ENCODE measurements at places on chromosomes 5 and 9.

DNA sequence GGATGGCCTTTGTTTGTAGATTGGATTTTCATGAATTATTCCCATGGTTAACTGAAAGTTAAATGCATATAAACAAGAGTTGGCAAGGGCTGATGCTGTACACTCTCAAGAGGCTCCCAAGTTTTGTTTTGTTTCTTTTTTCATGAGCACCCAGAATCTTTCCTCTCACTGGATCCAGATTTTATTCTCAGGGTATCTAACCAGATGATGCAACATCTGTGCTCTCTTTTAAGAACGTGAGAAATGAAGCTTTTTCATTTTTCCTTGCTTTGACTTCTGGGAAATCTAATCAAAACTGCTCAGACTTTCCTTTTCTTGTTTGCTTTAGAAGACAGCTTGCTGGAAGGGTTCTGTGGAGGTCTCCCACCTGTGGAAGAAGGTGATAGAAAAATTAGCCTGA is 142.7 kb upstream of the SLC12A2 start:
- no peak for DNase-seq

- DNase-seq = no peak
These were observed 1.3 kb downstream of the ERBIN start for GRCh38 chr5:65927503-65928321.

DNA sequence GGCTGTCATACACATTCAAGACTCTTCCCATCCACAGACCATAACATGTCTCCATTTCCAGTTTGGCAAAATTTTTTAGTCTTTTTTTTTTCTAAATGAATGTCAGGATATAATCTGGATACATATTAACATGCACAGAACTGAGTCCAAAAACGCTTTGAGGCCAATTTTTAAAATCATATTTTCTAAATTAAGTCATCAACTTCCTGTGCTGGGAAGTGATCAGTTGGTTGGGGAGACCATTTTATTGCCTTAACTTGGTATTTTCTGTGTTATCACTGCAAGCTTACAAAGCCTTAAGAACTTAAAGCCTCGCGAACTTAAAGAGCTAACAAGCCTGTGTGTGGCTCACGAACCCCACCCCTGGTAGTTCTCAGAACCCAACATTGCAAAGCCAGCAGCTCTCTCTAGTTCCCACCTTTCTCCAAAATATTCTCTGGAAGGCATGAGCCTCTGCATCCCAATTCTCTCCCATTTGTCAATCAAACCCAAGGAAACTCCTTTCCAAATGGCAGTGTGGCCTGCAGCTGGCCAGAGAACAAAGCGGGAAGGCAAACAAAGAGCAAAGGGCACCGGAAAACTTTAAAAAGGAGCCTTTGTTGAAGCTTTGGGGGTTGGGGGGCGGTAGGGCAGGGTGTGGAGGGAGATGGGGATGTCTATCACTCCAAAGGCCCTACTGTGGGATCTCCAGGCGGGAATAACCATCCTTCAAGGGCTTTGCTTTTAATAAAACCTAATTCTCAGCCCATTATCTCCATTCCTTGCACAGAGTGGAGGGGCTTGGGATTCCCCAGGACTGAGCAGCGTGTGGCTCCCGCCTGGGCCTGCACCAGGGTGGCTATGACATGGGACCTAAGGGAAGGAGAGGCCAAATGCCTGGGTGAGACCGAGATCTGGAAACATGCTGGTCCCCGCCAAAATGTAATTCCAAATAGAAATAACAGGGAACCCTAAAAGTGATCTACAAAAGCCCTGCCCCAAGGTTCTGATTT is 65.0 kb downstream of the ROR2 start:
- DNase-seq = no peak

- DNase-seq = no peak
These were observed 38.9 kb downstream of the SLC22A5 start for GRCh38 chr5:132408456-132408855.

GRCh38 chr5:109411627-109412026 is 1.9 kb upstream of the PJA2 start:
- no peak for DNase-seq

DNA sequence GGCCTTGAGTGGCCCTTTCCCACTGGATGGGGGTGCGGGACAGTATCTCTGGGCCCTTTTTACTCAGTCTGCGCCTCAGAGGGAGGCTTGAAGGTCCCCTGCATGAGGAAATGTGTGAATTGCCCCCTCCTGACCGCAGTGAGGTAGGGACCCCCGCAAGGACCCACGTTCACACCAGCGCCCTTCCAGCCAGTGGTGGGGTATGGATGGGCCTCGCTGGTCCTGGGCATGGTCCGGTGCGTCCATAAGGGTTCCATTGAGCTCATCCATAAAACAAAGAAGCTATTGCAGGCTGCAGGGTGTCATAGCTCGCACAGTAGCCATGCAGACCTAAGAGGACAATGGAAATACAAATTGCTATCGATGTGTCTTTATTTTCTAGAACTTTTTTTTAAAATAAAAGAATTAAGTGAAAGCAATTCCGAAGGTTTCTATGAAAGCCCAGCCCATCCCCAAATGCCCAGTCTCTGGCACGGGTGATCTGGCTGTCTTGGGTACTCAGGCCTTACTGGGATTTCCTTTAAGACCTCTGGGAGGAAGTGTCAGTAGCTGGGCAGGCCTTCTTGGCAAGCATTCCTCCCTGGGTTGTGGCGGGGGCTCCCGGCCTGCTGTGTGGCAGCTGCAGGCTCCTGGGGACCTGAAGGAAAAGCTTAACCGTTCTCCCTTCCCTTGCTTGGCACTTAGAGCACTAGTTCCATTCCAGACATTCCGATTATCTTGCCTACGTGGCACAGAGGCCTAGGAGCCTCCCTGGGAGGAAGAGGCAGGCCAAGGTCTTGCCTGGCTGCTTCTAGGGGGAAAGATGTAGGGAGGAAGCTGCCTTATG is 1.5 kb upstream of the SEMA5A start:
- DNase-seq = no peak

DNA sequence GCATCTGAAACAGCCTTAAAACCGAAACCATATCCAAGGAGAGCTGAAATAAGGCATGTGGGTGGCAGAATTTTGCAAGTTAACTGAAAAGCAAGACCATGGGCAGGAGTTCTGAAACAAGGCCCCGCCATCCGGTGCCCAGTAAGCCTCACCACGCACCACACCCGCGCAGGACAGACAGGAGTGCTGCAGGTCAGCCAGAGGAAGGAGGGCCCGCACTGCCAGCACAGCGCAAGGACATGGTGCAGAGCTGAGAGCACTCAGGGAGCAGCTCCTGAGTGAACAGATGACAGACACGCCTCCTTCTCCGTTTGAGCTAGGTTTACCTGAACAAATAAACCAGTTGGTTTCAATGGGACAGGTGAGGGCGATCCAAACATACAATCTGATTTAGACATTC is 16.5 kb upstream of the ISCA1 start:
- no peak for DNase-seq

DNA sequence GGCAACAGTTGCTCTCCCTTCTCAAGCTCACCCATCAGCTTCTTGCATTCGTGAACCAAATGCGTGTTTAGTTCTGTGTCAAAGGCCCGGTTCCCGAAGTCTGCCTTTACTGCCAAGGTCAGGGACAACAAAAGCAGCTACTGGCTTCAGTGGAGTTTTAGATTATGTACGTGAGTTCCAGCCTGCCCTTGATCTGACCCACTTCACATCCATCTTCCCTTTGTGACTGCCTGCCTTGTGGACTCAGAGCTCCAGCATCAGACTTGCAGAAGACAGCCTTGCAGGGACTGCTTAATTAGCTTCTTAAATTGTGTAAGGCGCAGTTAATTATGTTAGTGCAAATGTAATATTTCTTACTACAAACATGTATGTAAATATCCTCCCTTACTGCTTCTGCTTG is 774.7 kb upstream of the EDIL3 start:
- no peak for DNase-seq

DNA sequence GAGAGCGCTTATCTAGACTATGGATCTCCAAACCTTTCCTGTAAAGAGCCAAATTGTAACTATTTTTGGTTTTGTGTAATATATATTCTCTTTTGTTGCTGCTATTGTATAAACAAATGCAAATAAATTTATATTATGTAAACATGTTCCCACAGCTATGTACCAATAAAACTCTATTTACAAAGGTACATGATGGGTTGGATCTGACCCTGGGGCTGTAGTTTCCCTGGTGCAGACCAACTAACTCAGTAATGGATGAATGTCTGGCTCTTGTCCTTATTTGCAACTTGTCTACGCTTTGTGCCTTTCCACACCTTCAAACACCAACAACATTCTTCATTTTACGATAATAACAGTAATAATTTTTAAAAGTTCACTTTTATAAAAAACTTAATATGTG is 27.5 kb upstream of the SPINK14 start:
- no peak for DNase-seq

DNA sequence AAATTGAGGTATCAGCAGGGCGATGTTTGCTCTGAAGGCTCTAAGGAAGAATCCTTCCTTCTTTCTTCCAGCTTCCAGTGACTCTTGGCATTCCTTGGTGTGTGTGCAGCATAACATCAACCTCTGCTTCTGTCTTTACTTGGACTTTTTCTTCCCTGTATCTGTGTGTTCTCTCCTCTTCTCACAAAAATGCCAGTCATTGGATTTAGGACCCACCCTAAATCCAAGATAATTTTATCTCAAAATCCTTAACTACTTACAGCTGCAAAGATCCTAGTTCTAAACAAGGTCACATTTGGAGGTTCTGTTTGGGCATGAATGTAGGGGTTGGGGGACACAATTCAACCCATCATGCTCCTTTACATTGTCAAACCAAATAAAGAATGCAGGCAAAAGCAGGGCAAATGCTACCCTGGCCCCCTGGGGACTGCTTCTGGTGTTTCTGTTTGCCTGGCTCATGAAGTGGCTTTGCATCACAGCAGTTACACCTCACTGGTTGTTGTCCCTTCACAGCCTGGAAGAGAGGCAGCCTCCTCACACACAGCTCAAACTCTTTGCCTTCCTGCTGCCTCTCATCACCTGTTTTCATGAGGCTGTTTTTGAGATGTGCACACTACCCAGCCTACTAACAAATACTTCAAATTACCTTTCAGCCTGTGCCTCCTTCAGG is 64.8 kb upstream of the PLCXD3 start:
- no peak for DNase-seq

DNA sequence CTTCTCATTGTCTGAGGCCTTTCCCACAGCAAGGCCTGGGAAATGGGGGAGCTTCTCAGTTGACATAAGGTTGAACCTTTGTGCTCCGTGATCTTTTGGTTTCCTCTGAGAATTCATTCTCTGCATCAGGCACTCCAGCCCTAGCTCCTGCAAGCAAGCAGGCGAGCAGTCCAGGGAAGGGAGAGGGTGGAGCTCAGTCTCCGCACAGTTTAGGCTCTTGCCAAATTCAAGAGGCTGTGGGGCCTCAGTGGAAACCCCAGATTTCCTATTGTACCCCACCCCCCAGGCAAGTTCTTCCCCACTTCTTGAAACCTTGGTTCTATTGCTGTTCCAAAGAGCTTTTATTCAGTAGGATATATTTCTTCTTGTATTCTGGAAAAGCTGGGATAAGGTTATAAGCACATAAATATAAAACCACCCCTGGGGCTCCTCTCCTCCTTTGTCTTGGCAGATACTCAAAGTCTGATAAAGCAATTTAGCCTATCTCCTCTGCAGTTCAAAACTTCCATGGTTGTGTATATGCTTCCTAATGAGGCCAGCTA is 147.2 kb downstream of the PDZD2 start:
- DNase-seq = no peak

DNA sequence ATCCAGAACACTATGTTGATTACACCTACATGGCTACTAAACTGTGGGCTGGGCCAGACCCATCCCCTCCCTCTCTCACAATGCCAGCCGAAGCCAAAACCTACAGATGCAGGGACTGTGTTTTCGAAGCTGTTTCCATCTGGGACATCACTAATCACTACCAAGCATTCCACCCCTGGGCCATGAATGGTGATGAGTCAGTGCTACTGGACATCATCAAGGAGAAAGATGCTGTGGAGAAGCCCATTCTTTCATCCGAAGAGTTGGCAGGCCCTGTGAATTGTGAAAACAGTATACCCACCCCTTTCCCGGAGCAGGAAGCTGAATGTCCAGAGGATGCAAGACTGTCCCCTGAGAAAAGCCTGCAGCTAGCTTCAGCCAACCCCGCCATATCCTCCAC is 65.0 kb downstream of the ZNF462 start:
- no peak for DNase-seq

DNA sequence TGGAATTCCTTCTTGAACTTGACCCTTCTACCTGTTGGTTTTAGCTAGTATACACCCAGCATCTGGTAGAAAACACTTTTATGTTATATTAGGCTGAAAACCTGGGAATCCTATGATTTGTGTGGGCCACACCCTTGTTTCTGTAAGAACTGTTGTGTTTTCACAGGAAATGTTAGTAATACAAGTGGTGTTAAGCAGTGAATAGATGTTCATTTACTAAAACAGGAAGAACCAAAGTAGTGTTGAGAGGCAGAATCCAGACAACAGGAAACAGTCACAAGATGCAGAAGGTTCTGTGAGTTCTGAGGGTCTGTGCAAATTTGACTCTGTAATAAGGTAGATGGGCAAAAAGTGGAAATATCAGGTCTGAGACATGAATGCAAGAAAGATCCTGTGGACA is 73.0 kb upstream of the RAI14 start:
- no peak for DNase-seq

- DNase-seq = no peak
These were observed 6.8 kb downstream of the CA9 start for GRCh38 chr9:35680331-35681105.

DNA sequence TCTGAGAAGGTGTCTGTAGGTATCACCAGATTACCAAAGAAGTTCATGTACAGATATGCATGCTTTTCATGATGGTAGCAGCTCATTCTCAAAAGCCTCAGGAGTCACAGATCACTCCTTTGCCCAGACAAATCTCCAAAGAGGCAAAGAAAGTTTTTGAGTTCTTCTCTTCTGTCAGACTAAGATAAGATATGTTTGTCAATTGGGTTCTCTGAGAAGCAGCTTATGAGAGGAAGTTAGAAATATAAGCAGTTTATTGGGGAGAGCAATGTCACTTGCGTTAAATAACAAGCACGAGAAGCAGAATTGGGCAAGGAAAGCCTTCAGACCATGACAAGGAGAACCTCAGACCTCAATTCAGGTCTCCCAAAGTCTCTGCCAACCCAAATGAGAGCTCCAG is 219.2 kb upstream of the KLF4 start:
- DNase-seq = no peak

- DNase-seq = no peak
These were observed 62.4 kb downstream of the MFAP3 start for GRCh38 chr5:154101184-154101583.

DNA sequence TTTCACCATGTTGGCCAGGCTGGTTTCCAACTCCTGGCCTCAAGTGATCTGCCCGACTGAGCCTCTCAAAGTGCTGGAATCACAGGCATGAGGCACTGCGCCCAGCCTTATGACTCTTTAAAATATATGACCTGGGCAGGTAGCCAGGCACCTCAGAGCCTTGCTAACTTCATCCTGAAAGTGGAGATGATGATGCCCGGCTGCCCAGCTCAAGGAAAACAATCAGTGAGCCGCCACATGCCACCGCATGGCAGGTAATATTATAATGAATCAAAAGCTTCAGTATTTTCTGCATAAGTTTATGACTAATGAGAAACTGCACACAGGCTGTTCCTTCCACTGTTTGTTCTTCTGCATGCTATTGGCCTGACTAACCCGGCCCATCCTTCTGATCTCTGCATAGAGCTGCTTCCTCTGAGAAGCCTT is 30.4 kb upstream of the DMRT1 start:
- no peak for DNase-seq

- no peak for DNase-seq
These were observed 380.6 kb upstream of the NUDT12 start for GRCh38 chr5:103943230-103943629.

Measured in SHP77 treated with DMSO at 0.1 percent for 48 hours (cell line).